Stimulated activated CD8-positive, alpha-beta memory T cell treated with anti-CD3 and anti-CD28 coated beads, Interleukin-2, amount 100 ng/mL, for 48 hours (primary cell): ENCODE measurements at places on chromosomes 4 and X.

- no peak for DNase-seq
Measured at GRCh38 chr4:11158971-11159370, 269.7 kb downstream of the HS3ST1 start.

DNA sequence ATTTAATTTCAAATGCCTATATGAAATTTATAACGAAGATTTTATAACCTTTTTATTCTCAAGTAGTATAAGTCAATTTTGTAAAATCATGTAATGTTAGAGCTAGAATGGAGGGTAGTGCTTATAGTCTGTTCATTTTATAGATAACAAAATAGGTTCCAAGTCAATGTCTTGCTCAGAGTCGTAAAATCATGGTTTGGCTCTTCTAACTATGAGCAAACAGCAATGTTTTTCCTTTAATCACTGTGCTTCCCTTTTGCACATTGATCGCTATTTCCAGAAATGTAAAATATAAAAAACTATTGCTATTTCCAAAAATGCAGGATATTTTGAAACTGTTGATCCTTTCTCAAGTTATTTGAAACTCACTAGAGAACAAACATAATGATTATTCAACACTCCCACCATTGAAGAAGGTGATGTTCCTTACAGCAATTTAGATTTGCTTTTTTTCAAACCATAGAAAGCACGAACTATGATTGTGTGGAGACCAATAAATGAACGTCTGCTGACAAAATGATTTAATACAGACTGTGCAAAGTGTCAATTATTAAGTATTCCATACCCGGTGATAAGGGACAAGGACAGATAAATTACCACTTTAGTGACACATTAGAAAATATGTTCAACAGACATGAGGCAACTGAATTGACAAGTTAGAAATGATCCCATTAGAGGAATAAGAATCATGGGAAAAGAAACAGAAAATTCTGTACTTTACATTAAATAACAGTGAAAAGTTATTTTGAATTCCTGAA is 412.1 kb upstream of the TECRL start:
- DNase-seq = no peak

DNA sequence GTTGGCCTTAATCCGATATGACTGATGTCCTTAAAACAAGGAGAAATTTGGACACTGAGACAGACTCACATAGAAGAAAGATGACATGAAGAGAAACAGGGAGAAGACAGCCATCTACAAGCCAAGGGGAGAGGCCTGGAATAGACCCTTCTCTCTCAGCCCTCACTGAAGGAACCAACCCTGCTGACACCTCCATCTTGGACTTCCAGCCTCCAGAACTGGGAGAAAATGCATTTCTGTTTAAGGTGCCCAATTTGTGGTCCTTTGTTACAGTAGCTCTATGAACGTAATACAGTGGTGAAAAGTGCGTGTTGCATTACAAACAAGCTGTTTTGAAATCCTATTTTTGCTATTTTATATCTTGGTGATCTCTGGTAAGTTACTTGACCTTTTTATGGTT is 343.6 kb downstream of the ARHGAP10 start:
- no peak for DNase-seq

- DNase-seq = no peak
Measured at GRCh38 chr4:145440292-145441007, 41.2 kb upstream of the SMAD1 start.

GRCh38 chr4:2891294-2891693 is 47.6 kb downstream of the ADD1 start:
- no peak for DNase-seq

GRCh38 chrX:65674204-65674893 is 6.9 kb downstream of the MSN start:
- no peak for DNase-seq

DNA sequence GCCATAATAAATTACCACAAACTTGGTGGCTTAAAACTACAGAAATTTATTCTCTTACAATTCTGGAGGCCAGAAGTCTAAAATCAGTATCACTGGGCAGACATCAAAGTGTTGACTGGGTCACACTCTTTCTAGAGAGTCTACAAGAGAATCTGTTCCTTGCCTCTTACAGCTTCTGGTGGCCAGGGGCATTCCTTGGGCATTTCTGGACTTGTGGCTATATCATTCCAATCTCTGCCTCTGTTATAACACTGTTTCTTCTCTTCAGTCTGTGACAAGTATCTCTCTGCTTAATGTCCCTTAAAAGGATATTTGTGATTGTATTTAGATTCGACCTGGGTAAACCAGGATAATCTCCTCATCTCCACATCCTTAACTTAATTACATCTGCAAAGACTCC is 207.3 kb upstream of the DCAF8L1 start:
- DNase-seq = no peak
